ENCODE measurements at places on chromosomes 11 and 22.

- no peak for DNase-seq
These were observed 1.6 kb upstream of the THOC5 start for GRCh38 chr22:29555065-29555644.

DNA sequence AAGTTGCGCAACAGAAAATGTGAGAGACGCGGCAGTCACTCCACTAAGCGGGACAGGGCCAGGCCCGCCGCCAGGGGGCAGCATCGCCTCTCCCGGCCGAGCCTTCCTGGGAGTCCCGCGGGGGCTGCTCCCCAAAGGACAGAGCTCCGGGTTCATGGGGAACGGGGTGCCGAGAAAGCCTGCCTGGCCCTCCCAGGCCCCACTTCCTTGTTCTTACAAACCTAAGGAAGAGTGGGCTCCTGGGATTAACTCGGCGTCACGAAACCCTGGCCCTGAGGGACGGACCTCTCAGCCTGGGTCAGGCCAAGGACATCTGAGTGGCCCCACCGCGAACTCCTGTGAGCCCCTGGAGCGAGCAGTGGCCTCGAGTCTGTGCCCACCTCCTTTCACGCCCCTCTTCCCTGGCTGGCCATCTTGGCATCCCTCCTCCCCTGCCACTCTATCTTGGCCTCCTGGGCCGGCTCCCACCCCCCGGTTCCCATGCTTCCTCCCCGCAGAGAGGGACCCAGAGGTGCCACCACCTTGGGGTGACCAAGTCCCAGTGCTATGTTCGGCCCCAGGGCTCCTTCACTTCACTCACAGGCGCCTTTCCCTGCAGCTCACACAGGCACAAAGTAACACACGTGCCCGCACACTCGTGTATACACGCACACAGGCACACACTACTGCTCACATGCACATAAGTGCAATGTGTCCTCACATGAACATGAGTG is 99.9 kb upstream of the FGF3 start:
- DNase-seq = no peak

- no peak for DNase-seq
These were observed 14.4 kb downstream of the PRSS23 start for GRCh38 chr11:86814775-86815174.

DNA sequence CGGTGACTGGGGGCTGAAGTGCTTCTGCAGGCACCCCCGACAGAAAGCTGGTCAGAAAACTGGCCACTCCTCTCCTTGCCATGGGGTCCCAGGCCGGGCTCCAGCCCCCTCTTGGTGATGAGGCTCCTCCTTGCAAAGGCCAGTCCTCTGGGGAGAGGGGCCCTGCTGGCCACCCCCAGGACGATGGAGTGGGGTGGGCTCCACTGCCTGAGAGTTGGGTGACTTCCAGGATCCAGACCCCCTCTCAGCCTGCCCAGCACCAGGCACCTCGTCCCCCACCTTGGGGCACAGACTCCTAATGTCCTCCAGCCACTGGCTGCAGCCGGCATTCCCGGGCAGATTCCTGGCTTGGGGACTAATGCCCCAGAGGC is 441 bp upstream of the RPS6KA4 start:
- no peak for DNase-seq

GRCh38 chr11:10725114-10725906 is 25.7 kb upstream of the CTR9 start:
- DNase-seq = no peak

GRCh38 chr22:39434243-39434653 is 22.6 kb upstream of the MGAT3 start:
- no peak for DNase-seq

GRCh38 chr22:39723899-39724351 is 153.4 kb downstream of the CACNA1I start:
- DNase-seq = no peak

DNA sequence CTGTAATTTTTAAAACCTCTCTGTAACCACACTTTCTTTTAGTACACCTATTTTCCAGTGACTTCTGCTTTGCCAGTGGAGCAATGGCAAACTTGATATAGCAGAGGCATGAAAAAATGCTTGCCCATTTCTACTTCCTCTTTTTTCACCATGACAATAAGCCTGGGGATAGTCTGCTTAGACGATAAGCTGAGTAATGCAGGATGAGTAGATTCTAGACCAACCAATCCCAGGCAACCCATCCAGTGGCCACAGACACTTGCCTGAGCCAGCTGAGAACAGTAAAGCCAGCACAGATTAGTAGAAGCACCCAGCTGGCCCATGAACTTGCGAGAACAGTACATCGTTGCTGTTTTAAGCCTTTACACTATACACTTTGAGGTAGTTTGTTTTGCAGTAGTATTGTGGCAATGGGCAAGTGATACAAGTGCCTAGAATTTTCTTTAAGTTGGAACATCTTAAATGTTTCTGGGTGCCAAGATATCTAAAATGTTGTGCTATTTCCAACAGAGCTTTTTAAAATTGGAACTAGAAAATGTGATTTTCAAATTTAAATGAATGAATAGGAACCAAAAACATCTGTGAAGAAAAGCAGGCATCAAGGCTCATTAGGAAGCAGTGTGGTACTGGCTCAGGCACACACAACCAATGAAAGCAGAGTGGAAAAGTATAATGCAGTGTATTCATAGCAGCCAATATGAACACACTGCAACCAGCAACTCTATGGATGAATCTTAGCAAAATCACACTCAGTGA is 37.7 kb downstream of the DDI1 start:
- no peak for DNase-seq

DNA sequence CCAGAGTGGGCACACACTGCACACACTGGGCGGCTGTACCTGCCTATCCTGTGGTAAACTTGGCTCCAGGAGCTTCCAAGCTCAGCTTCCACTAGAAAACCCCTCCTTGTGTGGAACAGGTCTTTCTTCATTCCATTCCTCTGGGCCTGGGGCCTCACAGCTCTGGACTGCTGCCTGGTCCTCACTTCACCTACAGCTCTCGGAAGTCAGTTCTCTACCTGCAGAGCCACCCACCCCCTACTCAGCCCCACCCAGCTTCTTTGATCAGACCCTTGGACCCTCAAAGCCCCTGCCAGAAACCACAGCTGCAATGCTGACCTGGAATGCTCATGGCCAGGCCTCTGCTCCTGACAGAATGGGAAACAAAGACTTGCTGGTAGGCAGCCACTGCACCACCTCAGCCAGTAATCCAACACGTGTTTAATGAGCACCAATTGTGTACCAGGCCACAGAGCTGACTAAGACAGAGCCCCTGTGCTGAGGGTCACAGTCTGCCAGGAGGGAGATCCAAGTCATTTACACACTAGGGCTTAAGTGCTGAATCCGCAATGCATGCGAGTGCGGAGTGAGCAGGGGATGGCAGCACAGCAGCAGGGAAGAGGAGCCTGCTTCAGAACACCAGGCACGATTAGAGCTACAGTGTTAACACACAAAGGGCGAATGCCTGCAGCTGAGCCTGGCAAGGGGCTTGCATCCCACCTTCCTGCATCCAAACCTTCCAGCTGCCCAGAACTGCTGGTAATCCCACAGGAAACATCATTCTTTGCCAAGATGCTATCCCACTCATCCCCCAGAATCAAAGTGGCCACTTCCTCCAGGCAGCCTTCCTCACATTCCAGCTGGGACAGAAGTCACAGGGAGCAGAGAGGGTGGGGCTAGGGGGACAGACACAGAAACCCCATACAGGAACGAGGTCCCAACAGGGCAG is 4.6 kb downstream of the GNB1L start:
- DNase-seq = no peak

GRCh38 chr11:68841718-68842426 is at the start of gene CPT1A:
Gene CPT1A, minus strand, starts transcription at chr11:68841916. Its CDS starts 26,442 bp downstream, at chr11:68815474.
- peak; percentile 28 for DNase-seq

DNA sequence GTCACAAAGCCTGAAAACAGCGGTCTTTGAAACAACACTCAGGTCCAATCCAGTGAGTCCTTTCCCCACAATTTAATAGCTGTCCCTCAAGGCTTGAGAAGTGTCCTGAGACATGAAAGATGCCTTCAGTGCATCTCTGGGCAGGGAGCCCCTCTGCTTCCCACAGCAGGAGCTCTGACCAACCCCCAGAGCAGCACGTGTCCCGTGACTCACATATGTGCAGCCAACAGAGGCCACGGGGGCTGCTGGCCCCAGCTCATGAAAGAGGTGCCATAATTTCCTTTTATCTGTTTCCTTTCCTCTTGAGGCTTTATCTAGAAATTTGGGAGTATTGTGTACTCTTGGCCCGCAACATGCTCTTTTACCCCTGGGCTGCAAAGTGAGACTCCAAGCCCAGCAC is 33.2 kb upstream of the LMO1 start:
- no peak for DNase-seq

DNA sequence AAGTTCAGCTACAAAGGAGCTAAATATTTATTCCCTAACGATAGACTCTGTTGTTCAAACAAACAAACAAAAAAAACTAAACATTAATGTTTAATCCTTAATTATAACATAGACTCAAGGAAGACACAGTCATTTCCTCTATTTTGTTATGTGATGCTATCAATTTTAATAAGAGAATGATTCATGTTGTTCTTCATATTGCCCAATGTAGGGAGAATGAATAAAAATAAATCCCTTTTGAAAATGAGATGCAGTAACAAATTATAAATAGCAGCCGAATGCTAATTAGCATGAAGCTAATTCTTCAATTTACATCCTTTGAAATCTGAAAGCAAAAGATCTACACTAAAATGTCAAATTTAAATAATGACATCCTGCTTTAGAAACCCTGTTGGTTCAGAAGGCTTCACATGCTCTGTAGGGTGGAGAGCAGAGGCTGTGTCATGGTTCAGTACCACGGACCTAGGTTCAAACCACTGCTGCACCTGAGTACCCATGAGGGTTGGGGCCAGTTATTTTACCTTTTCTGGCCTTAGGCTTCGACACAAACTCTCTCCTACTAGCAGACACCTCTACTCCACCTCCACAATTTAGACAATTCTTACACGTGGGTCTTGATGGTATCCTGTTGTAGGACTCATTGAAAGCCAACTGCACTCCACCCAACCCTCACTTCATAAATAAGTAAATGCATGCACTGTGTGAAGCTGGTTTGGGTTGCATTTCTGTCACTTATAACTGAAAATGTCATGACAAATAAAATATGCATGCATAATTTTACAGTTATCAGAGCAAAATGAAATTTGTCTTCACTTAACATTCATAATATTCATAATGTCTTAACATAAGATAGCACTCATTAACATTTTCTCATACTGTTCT is 89.0 kb downstream of the RRAS2 start:
- DNase-seq = no peak

DNA sequence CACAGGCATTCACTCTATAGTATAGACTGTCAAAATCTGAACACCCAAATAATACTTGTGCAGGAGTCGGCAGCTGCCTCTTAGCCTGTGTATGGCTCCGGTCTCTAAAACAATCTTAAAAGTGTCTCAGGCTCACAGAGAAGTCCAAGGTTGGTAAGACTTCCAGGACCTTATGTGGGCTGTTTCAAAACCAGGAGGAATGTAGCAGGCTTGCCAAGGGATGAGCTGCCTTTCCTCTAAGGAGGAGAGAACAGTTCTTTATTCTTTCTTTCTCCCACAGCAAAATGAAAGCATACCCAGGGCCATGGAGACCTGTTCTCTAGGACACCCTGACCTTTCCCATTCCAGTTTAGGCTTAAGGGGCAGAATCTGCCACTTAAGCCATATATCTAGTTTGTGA is 176.5 kb downstream of the TRPC6 start:
- no peak for DNase-seq

DNA sequence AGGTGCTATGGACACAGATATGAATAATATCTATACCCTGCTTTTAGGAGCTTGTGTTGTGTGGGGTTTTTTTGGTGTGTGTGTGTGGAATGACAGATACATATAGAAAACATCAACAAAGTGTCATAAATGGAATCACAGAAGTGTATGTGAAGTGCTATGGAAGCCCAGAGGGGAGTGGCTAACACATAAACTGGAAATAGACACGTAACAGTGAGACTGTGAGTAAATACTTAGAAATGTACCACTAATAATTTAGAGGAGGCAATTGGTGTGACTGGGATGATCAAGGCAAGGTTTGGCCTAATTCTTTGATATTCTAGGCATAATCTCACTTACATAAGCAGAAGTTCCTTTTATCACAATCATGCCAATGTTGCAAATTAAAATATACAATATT is 169.3 kb upstream of the TENM4 start:
- no peak for DNase-seq

GRCh38 chr22:27614006-27614649 is 187.4 kb downstream of the MN1 start:
- no peak for DNase-seq

- no peak for DNase-seq
These were observed 4.1 kb upstream of the PTDSS2 start for GRCh38 chr11:445765-446588.

- no peak for DNase-seq
These were observed 47.9 kb downstream of the STIM1 start for GRCh38 chr11:3903207-3903896.

DNA sequence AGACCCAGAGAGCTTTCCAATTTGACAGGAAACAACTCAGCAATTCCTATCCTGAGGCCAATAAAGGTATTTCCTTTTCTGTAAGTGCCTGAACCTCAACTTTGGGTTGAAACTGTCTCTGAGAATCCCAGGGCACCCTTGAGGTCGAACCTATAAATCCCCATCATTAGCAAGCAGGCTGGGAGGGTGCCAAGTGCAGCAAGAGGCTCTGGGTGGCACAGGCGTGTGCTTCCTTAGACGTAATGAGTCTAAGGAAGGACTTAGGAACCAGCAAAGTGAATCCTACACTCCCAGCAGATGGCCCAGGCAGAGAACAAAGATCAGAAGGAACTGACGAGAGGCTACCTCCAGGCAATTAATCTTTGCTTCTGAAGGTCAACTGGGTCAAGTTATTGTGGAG is 234.3 kb upstream of the NARS2 start:
- no peak for DNase-seq

GRCh38 chr11:128047026-128047425 is 540.3 kb downstream of the ETS1 start:
- no peak for DNase-seq

DNA sequence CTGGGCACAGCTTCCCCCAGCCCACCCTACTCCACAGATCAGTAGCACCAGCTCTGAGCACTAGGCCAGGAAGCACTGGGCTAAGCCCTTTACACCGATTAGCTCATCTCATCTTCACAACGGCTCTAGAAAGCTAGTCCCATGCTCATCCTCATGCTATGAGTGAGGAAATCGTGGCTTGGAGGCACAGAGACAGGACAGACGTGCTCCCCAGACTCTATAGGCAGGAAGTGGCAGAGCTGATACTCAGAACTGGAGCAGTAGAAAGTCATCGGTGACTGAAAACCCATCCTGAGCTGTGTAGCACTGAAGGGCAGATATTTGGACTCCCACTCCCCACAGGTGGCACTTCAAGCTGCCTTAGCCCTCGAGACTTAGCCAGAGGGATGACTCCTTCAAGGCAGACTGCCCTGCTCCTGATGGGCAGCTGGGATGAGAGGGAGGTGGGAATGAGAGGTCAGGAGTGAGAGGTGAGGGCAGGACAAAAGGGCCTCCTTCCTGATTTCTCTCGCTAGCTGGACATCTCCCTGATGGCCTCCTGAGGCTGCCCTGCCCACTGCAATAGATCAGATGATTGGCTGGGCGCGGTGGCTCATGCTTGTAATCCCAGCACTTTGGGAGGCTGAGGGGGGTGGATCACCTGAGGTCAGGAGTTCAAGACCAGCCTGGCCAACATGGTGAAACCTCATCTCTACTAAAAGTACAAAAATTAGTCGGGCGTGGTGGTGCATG is 9.7 kb downstream of the CD5 start:
- DNase-seq = no peak

- DNase-seq = no peak
These were observed 17.0 kb downstream of the NEAT1 start for GRCh38 chr11:65439331-65440181.
